Right lobe of liver (tissue), 6 donors: ENCODE measurements at places on chromosomes 13 and 19. TPM values are rescaled to one million over a fixed set of nuclear protein-coding genes. Genes with fewer than 3 reads are reported as not detected.

DNA sequence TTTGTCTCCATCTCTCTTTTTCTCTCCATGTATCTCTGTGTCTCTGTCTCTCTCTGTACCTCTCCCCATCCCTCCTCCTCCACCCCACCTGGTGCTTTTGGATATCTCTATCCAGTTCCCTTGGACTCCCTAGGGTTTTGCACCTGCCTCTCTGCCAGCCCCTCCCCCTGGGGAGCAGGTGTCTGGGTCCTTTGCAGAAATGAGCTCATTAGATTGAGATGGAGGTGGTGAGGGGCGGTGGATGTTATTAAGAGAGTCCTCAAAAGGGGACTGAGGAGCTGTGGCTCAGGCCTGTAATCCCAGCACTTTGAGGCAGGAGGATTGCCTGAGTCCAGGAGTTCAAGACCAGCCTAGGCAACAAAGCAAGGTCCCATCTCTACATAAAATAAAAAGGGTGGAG, 2.1 kb downstream of the KCNN4 start:
- H3K4me1 ChIP-seq = no peaks in the 10 kb centered on the region
- no peak overlapping the region for H3K27ac ChIP-seq
- H3K4me3 ChIP-seq = no peak overlapping the region
- no peak for DNase-seq
- no peaks in the 10 kb centered on the region for H3K36me3 ChIP-seq
- H3K27me3 ChIP-seq = no peaks in the 10 kb centered on the region

- peaks cover 5% of the 10 kb centered on the region for H3K4me1 ChIP-seq
- H3K4me3 ChIP-seq = peak overlapping the region; percentile 45
- no peaks in the 10 kb centered on the region for H3K36me3 ChIP-seq
- DNase-seq = no peak
- H3K27me3 ChIP-seq = no peaks in the 10 kb centered on the region
These were observed 441 bp downstream of the INAFM1 start for GRCh38 chr19:47274891-47275761.

DNA sequence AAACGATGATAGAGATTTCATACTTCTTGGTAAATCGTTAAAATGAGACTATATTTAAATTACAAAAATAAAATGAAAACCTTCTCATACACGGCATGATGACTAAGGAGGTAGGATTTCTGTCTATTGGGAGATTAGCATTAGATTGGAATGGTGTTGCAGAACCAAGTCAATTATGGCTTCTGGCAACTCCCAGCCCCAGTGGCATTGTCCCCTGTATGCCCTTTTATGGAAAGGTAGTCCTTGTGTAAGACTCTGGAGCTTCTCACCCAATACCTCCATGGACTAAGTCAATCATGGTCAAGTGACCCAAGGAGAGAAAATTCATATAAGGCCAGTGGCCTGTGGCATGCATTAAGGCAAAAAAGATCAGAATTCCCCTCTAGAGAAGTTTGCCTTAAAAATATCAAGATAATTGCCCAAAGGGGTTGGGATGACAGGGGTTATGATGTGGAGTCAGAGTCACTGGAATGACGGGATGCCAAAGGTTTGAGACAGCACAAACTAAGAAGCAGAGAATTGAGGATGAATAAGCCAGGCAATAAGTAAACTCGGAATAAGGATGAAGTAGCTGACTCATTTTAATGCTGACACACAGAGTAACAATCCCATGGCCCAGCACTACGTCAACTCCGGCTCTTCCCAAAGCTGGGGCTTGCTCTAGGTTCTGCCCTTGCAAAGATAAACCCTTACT, 57.8 kb upstream of the POSTN start:
- no peak overlapping the region for H3K27ac ChIP-seq
- no peaks in the 10 kb centered on the region for H3K36me3 ChIP-seq
- H3K4me3 ChIP-seq = no peak overlapping the region

DNA sequence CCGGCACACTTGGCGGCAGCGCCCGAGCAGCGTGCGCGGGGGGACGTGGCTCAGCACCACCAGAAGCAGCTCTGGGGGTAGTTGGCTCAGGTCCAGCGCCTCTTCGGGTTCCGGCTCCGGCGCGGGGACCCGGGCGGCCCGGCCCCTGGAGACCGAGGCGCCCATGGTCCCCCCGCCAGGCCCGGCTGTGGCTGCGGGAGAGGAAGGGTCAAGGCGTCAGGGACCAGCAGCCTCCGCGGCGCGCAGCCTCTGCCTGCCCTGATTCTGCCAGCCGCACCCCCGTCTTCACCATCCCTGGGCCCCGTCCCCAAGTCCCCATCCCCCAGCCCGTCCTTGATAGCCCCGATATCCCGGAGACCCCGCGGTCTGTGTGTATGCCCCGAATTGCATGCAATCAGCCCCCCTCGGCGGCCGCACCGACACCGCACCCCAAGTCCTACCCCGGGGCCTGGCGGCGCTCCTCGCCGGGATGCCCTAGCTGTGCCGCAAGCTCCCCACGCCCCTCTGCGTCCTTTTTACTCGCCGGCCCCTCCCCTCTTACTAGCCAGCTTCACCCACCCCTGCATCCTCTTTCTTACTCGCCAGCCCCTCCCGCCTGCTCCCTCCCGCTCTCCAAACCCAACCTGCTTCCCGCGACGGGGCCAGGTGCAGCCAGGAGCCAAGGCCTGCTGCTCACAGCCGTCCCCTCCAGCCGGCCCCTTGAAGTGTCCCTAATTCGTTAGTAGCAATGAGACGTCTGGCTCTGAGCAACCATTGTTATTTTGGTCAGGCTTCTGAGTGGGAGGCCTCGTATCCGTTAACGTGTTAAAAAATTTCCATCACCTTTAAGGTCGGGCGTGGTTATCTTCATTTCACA, at the start of gene FBXO27:
Gene FBXO27 (minus strand): TSS at position 487 of the 856 bp plus-strand sequence. CDS start 322 bp downstream, at position 165.
- H3K36me3 ChIP-seq = no peaks in the 10 kb centered on the region
- peak within 1 kb of the TSS; percentile 53 for H3K27ac ChIP-seq
- no peaks in the 10 kb centered on the region for H3K4me1 ChIP-seq
- H3K27me3 ChIP-seq = no peaks in the 10 kb centered on the region
- DNase-seq = peak; percentile 54
- H3K4me3 ChIP-seq = peak within 1 kb of the TSS; percentile 77

DNA sequence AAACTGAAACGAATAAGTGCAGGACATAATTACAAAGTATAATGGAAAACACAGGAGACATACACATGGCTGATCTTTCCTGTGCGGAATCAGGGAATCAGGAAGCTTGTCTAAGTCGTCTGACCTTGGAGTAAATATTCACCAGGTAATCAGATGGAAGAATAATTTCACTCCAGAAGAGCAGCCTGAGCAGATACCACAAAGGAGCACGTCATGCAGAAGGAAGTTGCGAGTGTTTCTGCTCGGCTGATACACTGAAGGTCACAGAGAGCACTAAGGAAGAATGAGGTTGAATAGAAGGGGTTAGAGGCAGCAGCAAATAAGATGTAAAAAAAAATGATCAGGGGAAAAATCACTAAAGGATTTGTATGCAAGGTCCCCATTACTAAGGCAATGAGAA, 122.3 kb upstream of the GPC6 start:
- no peak overlapping the region for H3K4me3 ChIP-seq
- H3K4me1 ChIP-seq = no peaks in the 10 kb centered on the region
- H3K36me3 ChIP-seq = no peaks in the 10 kb centered on the region
- no peak for DNase-seq
- no peak overlapping the region for H3K27ac ChIP-seq
- H3K27me3 ChIP-seq = no peaks in the 10 kb centered on the region

DNA sequence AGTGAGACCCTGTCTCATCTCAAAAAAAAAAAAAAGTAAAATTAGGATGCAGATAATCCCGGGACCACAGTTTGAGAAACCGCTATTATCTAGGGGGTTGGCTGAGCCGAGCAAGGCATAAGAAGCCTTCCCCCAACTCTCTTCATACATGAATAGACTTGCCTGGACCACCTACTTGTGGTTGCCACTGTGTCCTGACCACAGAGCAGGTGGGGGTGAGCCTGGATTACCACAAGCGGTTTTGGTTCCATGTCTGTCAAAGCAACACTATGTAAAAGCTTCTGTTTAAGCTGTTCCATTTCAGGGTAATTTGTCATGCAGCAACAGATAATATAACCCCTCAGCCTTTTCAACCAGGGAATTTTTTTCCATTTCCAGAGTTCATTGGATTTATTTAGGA, 3.3 kb upstream of the NAPA start:
- H3K27ac ChIP-seq = no peak overlapping the region
- no peak for DNase-seq
- H3K4me3 ChIP-seq = no peak overlapping the region
- no peaks in the 10 kb centered on the region for H3K36me3 ChIP-seq

DNA sequence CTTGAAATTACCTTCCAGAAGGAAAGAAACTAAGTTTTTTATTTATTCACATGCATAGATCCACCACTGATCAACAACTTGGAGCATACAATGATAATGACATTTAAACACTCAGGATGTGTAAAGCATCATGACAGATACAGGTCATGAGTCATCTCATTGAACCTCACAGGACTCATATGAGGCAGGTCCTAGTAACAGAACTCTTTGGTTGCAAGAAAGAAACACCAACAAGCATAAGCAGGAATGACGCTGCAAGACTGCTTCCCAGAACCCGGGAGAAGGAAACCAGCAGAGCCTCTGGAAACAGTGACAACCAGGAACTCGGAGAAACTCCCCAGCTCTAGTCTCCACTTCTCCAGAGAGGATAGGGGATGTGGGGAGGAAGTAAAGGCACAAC, 60.8 kb upstream of the IPO5 start:
- no peak overlapping the region for H3K4me3 ChIP-seq
- H3K27me3 ChIP-seq = no peaks in the 10 kb centered on the region
- no peaks in the 10 kb centered on the region for H3K36me3 ChIP-seq
- no peak overlapping the region for H3K27ac ChIP-seq
- no peaks in the 10 kb centered on the region for H3K4me1 ChIP-seq

DNA sequence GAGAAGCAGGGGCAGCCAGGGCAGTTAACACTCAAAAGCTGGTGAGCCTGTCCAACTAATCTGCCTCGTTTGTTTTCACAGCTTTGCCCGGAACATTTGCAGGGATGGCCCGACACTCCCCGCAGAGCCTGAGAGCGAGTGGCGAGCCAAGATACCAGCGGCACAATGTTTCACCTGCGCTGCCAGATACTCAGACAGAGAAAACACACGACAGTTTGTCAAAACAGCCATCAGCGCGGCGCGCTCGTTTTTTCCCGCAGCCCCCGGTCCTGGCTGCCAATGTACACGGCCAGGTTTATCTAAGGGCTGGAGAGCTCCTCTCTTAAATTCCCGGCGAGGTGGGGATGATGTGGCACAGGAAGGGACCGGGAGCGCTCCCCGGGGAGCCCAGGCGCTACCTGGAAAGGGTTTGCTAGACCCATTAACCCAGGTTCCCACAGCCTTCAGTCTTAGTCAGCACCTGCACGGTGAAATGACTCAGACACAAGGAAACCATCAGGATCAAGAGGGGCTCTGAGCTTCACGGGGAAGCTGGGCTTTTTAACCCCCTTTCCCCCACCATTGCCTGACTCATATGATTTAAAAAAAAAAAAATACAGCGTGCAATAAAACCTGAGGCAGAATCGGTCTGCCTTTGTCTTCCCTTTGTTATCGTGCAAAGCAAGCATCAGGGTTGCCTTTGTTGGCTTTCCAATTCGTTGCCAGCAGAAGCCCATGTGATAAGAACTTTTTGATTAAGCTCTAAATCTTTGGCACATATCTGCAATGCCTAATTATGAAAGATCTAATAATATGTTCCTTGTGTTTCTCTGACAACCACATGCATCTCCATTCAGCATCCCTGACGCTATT, 186.2 kb downstream of the EFNB2 start:
- no peak for DNase-seq
- H3K4me3 ChIP-seq = no peak overlapping the region
- H3K4me1 ChIP-seq = no peaks in the 10 kb centered on the region

GRCh38 chr19:15759962-15760565, 22.3 kb downstream of the OR10H3 start:
- no peak overlapping the region for H3K27ac ChIP-seq
- no peak overlapping the region for H3K4me3 ChIP-seq
- H3K36me3 ChIP-seq = no peaks in the 10 kb centered on the region
- no peaks in the 10 kb centered on the region for H3K27me3 ChIP-seq
- no peak for DNase-seq

DNA sequence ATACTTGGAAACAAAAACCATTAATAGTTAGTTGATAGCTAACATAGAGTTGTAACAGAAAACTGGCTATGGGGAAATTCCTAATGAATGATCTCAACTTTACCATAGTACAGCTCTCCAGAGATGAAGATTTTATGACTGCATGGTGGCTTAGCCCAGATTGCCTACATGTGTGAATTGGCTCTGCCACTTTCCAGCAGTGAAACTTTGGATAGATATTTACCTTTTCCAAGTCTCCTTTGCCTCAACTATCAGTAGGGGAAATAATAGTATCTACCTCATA, 161.1 kb downstream of the LACC1 start:
- no peak for DNase-seq
- H3K36me3 ChIP-seq = no peaks in the 10 kb centered on the region
- no peak overlapping the region for H3K27ac ChIP-seq
- H3K27me3 ChIP-seq = no peaks in the 10 kb centered on the region

GRCh38 chr13:98493042-98493712, 83.7 kb downstream of the STK24 start:
- H3K36me3 ChIP-seq = no peaks in the 10 kb centered on the region
- H3K4me3 ChIP-seq = no peak overlapping the region
- no peak overlapping the region for H3K27ac ChIP-seq
- H3K27me3 ChIP-seq = no peaks in the 10 kb centered on the region

GRCh38 chr19:38838986-38839761, 7.6 kb upstream of the ECH1 start:
- H3K27me3 ChIP-seq = no peaks in the 10 kb centered on the region
- H3K4me1 ChIP-seq = no peaks in the 10 kb centered on the region
- H3K4me3 ChIP-seq = no peak overlapping the region
- H3K36me3 ChIP-seq = peaks cover 34% of the 10 kb centered on the region

GRCh38 chr19:7500811-7501450, 12.1 kb upstream of the PEX11G start:
- no peaks in the 10 kb centered on the region for H3K4me1 ChIP-seq
- no peaks in the 10 kb centered on the region for H3K36me3 ChIP-seq
- H3K27ac ChIP-seq = no peak overlapping the region
- H3K4me3 ChIP-seq = no peak overlapping the region
- no peaks in the 10 kb centered on the region for H3K27me3 ChIP-seq

DNA sequence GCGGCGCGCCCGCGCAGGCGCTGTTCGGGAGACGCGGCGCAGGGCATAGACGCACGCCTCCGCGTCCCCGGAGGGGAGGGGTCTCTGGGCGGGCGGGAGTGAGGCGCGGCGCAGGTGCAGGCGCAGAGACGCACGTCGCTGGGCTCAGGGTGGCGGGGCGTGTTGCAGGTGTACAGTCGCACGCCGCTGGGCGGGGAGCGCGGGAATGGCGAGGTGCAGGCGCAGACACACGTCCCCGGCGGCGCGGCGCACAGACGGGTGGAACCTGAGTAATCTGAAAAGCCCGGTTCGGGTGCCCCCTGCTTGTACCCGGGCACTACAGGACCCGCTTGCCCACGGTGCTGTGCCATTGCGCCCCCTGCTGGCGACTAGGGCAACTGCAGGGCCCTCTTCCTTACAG, 44.7 kb downstream of the PLPP2 start:
- H3K4me1 ChIP-seq = no peaks in the 10 kb centered on the region
- H3K36me3 ChIP-seq = no peaks in the 10 kb centered on the region
- no peak overlapping the region for H3K4me3 ChIP-seq
- DNase-seq = no peak
- no peak overlapping the region for H3K27ac ChIP-seq

The APOE gene
- 4,860 TPM for total RNA-seq

The LGALS13 gene
- total RNA-seq = not detected

The ZNF175 gene
- total RNA-seq = 5.0 TPM

The MAMSTR gene
- total RNA-seq = not detected

The NDFIP2 gene
- 28.6 TPM for total RNA-seq

The C13orf42 gene
- not detected for total RNA-seq

The GSX1 gene
- total RNA-seq = not detected

The IZUMO4 gene
- 6.9 TPM for total RNA-seq

The SH2D3A gene
- 1.0 TPM for total RNA-seq

The NCAN gene
- total RNA-seq = not detected

The BSG gene
- total RNA-seq = 369 TPM
